Activated CD4-positive, CD25-positive, alpha-beta regulatory T cell treated with anti-CD3 and anti-CD28 coated beads, Interleukin-2, amount 50 U/mL, for 72 hours (primary cell): ENCODE measurements at places on chromosomes 12 and 14.

GRCh38 chr12:66140731-66141130, 10.2 kb upstream of the LLPH start:
- DNase-seq = no peak

DNA sequence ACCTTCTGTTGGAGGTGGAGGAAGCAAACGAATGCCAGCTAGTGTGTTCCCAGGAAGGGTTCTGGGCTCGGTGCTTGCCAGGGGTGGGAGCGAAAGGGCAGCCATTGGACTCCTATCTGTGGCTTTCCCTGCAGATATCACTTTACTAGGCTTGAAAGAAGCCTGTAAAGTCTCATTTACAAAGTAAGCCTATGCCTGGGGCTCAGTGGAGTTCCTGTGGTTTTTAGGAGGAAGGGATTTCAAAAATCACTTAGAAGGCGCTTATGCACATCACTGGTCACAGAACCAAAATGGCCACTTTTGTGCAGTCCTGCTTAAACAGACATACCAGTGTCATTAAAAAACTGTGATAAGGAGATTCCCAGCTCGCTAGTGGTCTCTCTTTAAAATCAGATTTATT, 22.7 kb downstream of the CLMN start:
- no peak for DNase-seq

DNA sequence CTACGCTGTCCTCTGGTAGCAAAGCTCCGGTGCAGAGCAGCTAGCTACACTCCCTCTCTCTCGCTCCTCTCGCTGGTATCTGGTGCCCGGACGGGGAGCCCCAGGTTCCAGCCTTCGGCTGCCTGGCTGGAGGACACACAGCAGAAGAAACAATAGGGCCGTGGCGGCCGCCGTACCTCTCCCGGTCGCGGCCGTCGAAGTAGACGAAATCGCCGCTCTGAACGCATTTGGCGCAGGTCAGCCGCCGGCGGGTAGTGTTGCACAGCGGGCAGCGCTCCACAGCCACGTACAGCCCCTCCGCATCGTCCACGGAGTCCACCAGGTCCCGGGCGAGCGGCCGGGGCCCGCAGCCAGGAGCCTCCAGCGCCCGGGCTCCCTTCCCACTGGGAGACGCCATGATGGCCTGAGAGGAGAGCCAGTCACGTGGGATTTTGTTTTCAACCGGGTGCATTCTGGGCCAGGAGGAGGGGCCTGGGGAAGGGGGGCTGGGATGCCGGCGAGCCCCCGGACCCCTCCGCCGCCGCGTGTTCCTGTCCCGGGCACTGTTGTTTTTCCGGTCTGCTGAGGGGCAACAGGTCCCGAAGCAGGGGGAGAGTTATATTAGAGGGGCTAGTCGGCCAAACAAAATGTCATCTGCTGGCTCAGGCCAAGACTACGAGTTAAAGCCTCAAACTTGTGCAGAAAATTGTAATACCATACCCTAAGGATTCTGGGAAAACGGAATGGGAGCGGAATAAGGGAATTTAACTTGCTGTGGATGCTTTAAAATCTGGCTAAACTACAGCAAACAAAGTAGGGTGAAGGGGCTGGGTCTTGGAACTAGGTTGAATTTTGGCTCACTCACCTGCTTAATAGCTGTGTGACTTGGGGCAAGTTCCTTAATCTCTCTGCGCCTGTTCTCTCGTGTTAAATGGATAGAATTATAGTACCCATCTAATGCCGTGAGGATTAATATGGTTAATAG, at the start of gene ATG14:
Gene ATG14, minus strand, starts transcription at position 405 of the 964 bp plus-strand sequence. Its CDS starts 8 bp downstream, at position 397.
- DNase-seq = peak; percentile 78

DNA sequence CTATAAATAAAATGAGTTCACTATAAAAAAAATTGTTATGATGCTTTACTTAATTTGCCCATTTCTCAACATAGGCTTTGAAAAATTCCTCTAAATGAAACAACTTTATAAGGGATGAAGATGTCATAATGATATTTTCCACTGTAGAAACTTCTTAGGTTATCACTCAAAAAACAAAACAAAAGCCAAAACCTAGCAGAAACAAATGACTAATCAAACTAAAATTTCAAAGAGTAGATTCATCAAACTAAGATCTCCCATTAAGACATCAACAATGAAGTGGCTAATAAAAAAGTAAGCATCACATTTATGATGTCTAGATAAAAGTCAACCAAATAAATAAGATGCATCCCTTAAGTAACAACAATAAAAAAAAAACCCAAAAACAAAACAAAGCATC, 36.9 kb upstream of the TTC7B start:
- DNase-seq = no peak

GRCh38 chr14:38127356-38127755, 80.3 kb upstream of the SSTR1 start:
- no peak for DNase-seq

GRCh38 chr14:90743425-90743824, 72.8 kb downstream of the TTC7B start:
- DNase-seq = no peak

- DNase-seq = no peak
These were observed 48.8 kb upstream of the SLC38A4 start for GRCh38 chr12:46874642-46875041.

DNA sequence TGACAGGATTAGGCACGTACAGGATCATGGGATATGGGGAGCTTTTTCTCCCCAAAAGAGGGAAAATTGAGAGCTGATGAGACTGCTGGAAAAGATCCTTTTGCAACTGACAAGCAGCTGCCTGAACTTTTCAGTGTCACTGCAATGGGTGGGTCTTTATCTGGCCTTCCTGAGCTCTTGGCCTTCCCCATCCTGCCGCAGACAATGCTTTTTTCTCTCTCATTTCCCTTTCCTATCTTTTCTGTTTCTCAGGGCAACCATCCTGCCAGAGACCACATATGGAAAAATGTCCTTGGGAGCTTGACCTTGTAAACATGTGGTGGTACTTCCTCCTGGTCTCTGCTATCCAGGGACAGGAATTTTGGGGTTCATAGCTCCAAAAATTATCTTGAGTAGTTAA, 75.8 kb downstream of the CALM1 start:
- no peak for DNase-seq

GRCh38 chr14:42172304-42172703, 565.6 kb downstream of the LRFN5 start:
- DNase-seq = no peak

GRCh38 chr14:46734286-46734685, 82.7 kb upstream of the RPL10L start:
- no peak for DNase-seq

GRCh38 chr12:68102731-68103130, 56.8 kb downstream of the IFNG start:
- no peak for DNase-seq

DNA sequence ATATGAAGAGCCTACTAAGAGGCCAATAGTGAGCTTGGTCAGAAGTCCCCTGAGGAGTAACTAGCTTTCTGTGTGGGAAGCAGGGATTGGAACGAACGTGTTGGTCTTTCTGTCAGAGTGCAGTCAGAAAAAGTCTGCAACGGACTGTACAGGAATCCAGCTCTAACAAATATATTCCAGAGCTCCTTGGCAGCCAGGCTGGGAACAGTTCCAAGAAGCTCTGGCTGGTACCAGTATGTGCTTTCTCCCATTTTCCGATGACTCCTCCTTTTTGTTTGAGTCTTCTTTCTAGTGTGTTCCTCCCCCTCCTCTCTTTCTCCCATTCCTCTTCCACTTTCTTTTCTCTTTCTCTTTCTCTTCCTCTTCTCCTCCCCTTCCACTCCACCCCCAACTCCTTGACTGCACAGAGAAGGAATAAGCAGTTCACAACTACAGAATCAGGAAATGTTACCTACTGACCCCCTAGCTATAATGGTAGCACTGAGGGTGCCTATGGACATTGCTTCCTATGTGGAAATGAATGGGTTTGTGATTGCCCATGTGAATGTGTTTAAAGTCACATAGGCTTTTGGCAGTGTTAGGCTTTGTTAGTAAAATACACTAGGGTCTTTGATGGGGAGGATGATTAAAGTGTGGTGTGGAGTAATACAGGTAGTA, 59.9 kb downstream of the TTLL5 start:
- DNase-seq = no peak

DNA sequence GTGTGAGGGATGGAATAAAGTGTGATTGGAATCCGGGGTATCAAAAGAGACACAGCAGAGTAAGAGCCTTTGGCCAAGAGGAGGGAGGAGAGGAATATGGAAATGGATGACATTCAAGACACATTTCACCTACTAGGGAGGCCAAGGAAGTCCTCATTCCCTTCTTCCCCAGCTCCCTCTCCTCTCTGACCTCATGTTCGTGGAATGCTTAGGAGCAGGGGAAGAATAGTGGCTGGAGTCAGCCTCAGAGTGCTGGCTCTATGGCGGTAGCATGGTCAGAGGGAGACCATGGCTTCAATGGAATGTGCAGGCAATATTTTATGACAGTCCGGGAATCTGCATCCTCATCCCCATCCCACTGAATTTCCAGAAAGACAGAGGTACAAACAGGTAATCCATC, 196.6 kb downstream of the EGLN3 start:
- DNase-seq = no peak

DNA sequence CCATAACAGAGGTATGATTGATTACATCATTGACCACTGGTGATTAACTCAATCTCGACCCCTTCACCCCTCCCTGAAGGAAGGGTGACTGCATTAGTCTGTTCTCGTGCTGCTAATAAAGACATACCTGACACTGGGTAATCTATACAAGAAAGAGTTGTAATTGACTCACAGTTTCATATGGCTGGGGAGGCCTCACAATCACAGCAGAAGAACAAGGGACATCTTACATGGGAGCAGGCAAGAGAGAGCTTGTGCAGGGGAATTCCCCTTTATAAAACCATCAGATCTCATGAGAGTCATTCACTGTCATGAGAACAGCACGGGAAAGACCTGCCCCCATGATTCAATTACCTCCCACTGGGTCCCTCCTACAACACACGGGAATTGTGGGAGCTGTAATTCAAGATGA, 55.9 kb upstream of the TMCC3 start:
- DNase-seq = no peak

DNA sequence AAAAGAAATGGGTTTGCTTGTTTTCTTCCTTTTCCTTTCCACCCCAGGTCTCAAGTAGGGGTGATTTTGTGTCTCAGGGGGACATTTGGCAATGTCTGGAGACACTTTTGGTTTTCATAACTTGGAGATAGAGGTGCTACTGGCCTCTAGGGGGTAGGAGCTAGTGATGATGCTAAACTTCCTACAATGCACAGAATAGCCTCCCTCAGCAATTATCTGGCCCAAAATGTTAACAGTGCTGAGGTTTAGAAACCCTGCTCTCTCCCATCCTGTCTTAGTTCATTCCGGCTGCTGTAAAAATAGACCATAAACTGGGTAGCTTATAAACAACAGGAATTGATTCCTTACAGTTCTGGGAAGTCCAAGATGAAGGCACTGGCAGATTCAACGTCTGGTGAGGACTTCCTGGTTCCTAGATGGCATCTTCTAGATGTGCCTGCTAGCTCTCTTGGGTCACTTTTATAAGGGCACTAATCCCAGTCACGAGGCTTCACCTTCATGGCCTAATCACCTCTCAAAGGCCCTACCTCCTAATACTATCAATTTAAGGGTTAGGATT, 7.4 kb upstream of the GAS2L3 start:
- DNase-seq = no peak

DNA sequence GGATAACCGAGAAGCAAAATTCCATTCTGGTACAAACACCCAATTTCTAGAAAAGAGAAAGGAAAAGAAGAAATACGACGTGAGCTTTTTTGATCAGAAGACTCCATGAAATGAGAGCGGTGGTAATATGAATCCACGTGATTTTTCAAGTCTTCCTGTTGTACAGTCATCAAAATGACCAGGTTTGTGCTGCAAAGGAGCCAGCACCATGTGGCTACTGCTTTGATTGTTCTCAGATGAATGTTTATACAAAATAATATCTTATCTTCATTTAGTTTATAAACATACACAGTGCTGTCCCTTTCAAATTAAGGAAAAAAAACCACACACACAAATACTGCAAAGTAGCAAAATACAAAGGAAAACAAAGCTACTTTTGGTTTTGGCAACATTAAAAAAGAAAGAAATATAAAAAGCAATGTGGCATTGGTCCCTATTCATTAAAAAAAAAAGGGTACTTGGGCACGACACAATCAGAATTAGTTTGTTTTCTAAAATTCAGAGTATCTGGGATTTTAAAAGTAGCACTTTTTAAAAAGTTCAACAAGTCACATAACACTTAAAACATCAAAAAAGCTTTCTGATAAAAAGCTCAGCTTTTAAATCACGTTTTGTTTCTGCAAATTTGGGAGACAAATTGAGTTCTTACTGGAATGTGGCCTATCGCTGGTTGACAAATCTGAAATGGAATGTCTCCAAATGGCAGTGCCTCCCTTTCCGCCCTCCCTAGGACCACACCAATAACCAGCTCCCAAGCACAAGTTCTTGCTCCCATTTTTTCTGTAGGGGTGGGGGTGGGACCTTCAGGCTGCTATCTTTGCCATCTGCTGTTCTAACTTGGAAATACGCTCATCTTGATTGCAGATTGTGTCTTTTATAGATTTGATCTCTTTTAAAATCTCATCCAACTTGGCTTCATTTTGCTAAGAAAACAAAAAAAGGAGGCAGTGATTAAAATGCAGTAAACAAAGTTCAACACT, 13.2 kb upstream of the SELPLG start:
- DNase-seq = no peak

- DNase-seq = no peak
These were observed 29.4 kb upstream of the KRAS start for GRCh38 chr12:25280082-25280481.

DNA sequence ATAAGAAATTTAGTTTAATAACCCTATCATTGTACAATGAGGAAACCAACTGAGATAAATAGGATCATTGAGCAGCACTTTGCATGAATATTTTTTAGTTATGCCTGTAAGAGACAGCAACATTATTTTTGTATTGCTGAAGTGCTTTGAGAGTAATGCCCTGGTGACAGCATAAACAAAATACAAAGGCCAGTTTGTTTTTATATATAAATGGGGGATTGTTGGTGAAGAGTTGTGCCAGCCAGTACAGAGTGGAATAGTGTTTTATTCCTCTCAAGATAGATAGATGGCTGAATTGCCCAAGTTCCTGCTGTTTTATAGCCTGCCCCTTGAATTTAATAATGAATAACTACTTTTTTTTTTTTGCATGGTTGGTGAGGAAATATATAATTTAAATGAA, 101.8 kb downstream of the CNTN1 start:
- no peak for DNase-seq

- no peak for DNase-seq
These were observed 170.0 kb upstream of the PRMT8 start for GRCh38 chr12:3320881-3321509.
